ENCODE measurements at places on chromosomes 5 and 9.
A peak's percentile ranks its signal among the peaks of the same experiment; 100 is the strongest.

- DNase-seq: no peak
These were observed 4.5 kb downstream of the EGR1 start for GRCh38 chr5:138469540-138470321.

DNA sequence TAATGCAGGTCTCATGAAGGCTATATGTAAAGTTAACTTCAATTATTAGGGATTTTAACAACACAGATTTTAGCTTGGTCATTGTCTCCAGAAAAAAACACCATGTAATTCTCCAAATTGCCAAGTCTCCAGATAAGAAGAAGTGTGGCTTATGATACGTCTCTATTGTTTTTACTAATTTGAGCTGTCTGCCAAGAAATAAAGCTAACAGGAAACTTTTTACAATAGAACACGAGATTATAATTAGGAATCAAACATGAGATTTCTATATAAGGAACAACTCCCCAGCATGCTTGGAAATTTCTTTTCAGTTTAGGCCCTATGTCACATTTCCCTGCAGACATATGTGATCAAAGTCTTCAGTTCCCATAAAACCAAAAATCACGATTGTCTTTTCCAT lies 142.7 kb downstream of the MCTP1 start:
- DNase-seq: no peak

GRCh38 chr5:98772415-98773213 lies 849 bp upstream of the RGMB start:
- peak; percentile 60 for DNase-seq

- no peak for DNase-seq
These were observed 16.6 kb downstream of the SH3PXD2B start for GRCh38 chr5:172437445-172438318.

DNA sequence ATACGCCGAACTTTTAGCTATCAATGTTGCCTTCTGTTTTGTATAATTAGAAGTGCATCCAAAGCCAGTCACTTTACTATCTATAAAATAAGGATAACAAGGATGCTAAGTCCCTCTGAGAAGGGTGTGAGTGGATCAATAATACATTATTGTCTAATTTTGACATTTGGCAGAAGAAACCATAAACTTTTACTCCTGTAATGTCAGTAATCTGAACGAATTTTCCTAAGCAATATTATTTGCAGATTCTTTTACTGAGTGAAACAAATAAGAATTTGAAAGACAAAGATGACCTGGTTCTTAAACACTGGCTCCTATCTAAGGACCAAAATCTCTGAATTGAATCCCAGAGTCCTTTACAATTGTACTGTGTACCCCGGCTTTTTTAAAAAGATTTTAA lies 126.6 kb upstream of the TMEM161B start:
- DNase-seq: no peak

DNA sequence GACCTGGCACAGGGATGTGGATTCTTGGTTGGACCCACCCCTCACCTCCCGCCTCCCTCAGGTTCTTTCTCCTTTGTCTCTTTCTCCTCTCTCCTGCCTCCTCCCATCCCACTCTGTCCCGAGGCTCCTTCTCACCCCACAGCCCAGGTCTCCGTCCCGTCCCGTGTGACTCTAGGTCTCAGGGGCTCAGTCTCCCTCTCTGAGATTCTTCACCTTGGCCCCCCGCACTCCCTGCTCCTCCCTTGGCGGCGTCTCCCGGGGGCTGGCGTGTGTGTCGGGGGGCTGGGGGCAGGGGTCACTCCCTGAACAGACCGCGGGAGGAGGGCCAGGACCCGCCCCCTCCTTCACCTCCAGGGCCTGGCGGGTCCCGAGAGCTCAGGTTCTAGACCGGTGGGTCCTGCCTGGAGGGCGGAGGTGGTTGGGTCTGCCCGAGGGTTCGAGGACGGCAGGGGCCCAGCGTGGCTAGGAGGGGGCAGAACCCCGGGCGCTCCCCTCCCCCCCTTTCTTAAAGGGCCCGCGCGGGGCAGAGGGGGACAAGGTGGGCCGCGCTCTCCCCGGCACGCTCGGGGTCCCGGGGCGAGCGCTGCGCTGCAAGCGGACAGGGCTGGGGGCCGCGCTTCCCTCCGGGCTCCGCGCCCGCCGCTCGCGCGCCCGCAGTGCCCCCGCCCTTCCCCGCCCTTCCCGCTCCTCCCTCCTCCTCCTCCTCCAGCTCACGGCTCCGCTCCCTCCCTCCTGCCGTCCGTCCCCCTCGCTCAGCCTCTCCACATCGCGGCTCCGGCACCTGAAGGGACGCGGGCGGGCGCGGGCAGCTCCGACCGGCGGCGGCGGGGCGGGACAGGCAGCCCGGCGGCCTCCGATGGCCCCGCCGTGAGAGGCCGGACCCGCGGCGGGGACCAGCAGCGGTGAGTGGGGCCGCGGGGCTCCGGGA lies at the start of gene PSD2:
Gene PSD2, plus strand, starts transcription at position 735 of the 928 bp plus-strand sequence. CDS start 13,633 bp downstream, outside the sequence.
- peak; percentile 63 for DNase-seq

DNA sequence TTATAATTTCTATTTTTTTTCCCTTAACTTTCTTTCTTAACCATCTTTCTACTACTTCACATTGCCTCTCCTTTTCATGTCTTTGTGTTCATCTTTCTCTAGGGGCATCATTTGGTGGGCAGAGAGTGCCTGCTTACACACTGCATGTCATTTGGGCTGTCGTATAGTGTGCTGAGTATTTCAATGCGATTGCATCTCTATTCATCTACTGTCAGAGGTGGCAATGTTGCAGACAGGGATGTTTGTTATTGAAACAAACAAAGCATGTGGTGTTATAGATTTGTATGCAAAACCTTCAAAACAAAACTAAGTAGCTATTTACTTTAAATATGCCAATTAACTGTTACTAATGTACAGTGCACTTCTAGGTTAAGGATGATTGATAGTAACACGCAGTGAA lies 141.1 kb upstream of the MEF2C start:
- no peak for DNase-seq

- DNase-seq: no peak
These were observed 1.0 kb downstream of the PTGS1 start for GRCh38 chr9:122371846-122372245.

- no peak for DNase-seq
These were observed 518 bp downstream of the SPRY4 start for GRCh38 chr5:142324136-142324870.

DNA sequence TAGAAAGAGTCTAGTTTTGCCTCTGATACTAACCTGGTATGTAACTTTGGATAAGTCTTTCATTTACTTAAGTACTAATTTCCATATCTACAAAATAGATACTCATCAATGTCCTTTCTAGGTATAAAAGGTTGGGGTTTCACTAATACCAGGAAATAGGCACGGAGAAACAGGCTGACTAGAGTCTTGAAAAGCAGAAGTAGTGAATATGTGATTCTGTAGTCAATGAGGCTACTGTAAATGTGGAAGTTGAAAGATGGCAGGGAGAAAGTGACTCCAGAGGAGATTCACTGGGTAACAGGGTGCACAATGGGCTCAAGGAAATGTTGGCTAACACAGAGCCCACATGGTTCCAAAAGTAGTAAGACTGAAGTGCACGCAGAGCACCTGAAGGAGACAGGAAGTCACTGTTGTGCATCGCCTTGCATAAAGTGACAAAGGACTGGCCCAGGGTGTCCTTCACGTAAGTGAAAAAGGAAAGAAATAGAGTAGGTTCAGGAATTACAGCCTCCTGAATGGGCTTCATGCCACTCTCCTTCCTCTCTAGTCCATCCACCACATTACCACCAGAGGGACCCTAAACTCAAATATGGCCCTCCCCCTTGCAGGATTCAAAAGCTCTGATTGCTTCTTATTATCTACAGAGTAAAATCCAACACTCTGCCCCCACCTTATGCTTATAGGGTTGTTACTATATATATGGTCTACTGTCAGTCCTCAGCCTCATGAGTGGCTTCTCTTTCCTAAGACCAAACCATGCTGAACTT lies 288.0 kb upstream of the SMARCA2 start:
- no peak for DNase-seq

- DNase-seq: no peak
These were observed 44.4 kb downstream of the PRKACG start for GRCh38 chr9:68969538-68969937.

GRCh38 chr5:53038196-53038847 lies 49.2 kb downstream of the ITGA2 start:
- DNase-seq: no peak

DNA sequence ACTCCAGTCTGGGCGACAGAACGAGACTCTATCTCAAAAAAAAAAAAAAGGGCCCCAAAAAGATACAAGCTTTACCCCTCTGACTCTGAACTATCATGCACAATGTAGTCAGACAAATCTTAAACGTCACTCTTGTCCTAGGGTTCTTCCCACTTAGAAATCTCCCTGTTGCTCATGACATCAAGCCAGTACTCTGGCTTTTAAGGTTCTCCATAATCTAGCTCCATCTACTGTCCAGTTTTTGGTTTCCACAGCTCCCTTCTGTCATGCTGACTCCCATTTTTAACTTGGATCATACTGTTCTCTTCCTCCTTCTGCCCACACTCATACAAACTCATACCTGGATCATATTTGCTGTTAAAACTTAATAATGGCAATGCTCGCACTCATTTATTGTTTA lies 156.7 kb upstream of the TLX3 start:
- DNase-seq: no peak

GRCh38 chr5:39337252-39337915 lies 26.9 kb downstream of the C9 start:
- DNase-seq: no peak

GRCh38 chr9:108207561-108208165 lies 648.1 kb downstream of the ACTL7B start:
- no peak for DNase-seq

DNA sequence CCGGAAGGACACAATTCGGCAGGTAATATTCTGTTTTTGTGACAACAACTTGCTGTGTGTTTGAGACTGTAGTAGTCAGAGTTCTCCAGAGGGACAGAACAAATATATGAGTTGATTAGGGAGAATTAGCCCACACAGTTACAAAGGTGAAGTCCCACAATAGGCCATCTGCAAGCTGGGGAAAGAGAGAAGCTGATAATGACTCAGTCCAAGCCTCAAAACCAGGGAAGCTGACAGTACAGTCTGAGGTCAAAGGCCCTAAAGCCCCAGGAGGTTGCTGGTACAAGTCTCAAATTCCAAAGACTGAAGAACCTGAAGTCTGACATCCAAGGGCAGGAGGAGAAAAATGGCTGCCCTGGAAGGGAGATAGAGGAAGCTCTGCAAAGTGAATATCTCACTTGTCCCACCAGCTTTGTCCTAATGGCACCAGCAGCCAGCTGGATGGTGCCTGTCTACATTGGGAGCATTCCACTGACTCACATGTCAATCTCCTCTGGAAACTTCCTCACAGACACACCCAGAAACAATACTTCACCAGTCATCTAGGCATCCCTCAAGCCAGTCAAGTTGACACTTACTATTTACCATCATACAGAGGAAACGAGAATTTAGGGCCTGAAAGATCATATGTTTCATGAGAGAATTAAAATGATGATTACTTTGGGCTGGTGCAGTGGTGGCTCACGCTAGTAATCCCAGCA lies 36.3 kb upstream of the CTXN3 start:
- DNase-seq: no peak

DNA sequence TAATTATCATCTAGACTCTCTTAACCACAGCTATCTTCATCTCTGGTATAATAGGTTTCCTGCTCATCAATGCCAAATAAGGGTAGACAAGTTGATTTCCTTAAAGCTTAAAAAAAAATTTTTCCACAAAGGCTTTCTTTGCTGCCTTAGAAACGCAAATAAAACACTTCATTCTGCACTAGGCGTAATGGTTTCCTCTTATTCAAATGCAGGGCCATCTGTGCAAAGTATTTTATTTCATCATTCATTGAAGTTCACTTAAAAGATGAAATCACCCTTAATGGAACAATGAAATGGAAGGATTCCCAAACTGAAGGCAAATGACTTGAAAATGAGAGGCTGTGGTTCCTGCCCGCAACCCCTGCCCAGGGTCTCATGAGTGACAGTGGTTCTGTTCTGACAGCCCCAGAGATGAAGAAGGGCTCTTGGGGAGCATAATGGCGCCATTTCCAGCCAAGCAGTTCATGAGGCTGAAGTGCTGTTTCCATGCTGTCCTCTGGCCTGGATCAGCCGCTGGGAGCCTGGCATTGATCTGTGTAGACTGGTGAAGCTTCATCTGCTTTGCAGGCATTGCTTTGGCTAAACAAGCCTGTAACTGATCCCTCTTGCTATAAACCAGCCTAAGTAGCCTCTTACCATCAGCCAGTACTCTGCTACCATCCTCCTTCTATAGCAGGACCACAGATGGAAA lies 276.9 kb upstream of the WWC1 start:
- DNase-seq: no peak

GRCh38 chr9:437574-438001 lies 222.9 kb downstream of the DOCK8 start:
- DNase-seq: no peak

DNA sequence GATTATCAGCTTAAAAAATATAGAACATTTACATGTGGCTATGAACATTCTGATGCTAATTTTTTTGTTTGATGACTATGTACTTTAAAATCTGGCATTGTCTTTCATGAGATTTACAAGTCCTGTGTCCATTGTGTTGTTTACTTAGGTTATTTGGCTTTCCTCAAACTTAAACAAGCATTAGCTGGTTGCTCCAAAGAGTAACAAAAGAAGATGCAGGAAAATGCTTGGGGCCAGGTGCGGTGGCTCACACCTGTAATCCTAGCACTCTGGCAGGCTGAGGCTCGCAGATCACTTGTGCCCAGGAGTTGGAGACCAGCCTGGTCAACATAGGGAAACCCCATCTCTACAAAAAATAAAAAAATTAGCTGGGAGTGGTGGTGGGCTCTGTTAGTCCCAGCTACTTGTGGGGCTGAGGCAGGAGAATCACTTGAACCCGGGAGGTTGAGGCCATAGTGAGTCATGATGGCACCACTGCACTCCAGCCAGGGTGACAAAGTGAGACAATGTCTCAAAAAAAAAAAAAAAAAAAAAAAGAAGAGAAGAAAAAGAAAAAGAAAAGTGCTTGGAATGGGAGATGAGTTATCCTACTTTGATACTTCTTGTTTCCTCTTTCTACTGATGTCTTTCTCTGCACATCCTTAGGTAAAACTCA lies 39.7 kb downstream of the PAM start:
- no peak for DNase-seq

- DNase-seq: no peak
These were observed 61.0 kb upstream of the RAPGEF1 start for GRCh38 chr9:131800843-131801242.
